ENCODE measurements at places on chromosomes 7 and 10.

- DNase-seq, result no peak
Measured at GRCh38 chr7:47354071-47354470, 227.8 kb downstream of the TNS3 start.

- no peak for DNase-seq
Measured at GRCh38 chr10:100802607-100803006, 57.2 kb downstream of the PAX2 start.

- no peak for DNase-seq
Measured at GRCh38 chr10:124999433-125000365, 57.8 kb downstream of the ZRANB1 start.

DNA sequence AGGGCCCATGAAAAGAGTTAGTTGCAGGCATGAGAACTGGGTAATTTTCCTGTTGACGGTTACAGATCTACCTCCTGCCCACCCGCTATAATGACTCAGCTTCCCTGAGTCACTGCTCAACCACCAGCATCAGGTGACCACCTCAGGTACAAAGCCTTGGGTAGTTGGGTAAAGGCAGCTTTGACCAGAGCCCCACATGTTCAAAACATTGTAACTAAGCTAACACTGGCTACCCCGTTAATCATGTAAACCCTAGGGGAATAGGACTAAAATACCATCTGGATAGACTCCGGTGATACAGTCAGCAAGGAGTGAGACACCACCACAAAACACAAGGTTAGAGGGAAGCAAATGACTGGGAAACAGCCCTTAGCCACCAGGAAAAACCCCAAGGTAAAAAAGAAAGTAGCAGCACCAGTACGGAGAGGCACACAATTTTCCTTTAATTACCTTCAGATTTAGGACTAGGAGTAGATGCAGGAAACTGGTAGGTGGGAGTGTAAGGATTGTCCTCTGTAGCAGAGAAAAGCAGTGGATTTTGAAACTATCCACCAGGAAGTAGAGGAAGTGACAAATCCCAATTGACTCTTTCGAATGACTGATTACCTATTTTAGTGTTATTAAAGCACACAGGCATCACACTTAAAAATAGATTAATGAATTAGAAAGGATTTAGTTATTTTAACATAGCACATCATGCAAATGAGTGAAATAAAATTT is 103.5 kb upstream of the PDLIM1 start:
- DNase-seq, result no peak

DNA sequence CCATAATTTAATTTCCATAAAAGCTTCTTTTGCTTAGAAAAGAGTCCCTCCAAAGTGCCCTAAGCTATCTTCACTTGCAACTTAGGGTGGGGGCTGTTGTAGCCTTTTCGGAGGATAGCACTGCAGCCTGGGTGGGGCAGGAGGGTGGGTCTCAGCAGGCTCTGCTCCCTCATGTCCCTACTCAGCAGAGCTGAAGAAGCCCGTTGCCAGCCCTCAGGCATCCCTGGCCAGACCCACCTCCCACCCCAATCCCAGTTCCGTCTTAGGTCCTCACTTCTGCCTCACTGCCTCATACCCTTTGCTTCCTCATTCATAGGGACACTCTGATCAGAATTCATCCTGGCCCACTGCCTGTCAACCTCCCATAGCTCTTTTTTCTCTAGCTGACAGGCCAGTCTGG is 99.8 kb upstream of the ZMIZ1 start:
- DNase-seq, result no peak

GRCh38 chr10:86319676-86320075 is 46.9 kb downstream of the GRID1 start:
- no peak for DNase-seq

DNA sequence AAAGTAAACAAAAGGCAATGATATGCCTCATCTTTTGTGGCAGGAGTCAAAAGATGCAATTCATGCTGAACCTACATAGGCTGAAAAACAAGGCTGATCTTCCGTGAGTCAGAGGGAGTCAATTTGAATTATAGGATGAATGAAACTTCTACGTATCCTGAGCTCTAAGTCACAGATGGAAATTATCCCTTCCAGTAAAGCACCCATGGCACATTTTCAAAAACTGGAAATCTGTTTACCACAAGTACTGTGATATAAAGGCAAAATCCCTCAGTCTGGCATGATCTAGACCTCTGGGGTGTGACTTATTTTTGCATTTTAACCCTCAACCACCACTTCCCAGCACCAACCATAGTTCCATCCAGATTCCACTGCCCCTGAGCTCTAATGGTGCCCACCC is 69.6 kb downstream of the NRG3 start:
- DNase-seq, result no peak

Measured in putamen (tissue), 1 donor.